ENCODE measurements at places on chromosomes 12 and 14. TPM values are rescaled to one million over a fixed set of nuclear protein-coding genes. Genes with fewer than 3 reads are reported as not detected.

The FGF6 gene
- total RNA-seq, result not detected

The TESPA1 gene
- 2.1 TPM for total RNA-seq

The MAPKAPK5 gene
- total RNA-seq, result 36.4 TPM

The NOVA1 gene
- 38.7 TPM for total RNA-seq

The CLEC2A gene
- total RNA-seq, result not detected

The LRTM2 gene
- total RNA-seq, result not detected

The TAS2R8 gene
- total RNA-seq, result not detected

The SAV1 gene
- 56.8 TPM for total RNA-seq

The GCH1 gene
- total RNA-seq, result 6.0 TPM

The IL31 gene
- total RNA-seq, result not detected

The MMP19 gene
- total RNA-seq, result 26.4 TPM

The WNT1 gene
- total RNA-seq, result not detected

The NID2 gene
- 56.6 TPM for total RNA-seq

The MYO1A gene
- total RNA-seq, result 0.58 TPM

The ACSM4 gene
- not detected for total RNA-seq

- DNase-seq, result no peak
Observed at GRCh38 chr12:114403011-114403689, 2.8 kb downstream of the TBX5 start.

- no peak for DNase-seq
Observed at GRCh38 chr12:91100906-91101305, 10.4 kb downstream of the LUM start.

- DNase-seq, result no peak
Observed at GRCh38 chr12:115158816-115159215, 474.8 kb upstream of the TBX3 start.

GRCh38 chr12:96150442-96150841 is 43.7 kb upstream of the ELK3 start:
- no peak for DNase-seq

DNA sequence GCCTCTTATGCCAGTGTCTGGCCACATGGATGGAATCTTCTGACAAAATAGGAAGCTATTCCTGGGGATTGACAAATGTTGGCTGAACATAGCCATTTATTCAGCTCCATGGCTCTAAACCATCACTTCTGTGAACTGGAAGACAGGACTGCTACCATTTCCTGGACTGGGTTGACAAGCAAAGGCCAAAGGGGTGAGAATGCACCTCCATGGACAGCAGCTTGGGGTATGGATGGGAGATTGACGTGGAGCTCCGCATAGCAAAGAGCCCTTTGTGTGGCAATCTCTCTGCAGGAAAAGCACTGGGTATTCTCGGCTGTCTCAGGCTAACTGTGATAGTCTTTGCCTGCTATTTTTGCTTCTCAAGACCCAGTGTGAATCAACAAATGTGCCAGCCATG is 223.0 kb upstream of the EGLN3 start:
- no peak for DNase-seq

DNA sequence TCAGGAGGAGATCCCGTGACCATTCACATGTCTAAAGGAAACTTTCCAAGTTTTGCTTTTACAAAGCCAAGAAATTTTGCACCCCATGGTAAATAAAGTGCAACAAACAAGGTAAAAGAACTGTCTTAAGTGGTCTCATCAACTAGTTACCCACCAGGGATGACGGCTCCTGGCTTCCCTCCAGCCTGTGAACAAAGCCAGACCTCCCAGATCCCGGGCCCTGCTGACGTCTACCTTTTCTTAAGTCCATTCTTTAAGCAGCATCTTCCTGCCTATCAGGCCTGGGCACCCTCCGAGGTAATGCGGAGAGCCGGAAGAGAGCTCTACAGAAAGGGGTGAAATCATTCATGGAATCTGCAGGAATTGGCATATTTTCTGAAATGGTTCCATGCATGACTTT is 58.0 kb upstream of the DAAM1 start:
- DNase-seq, result no peak

GRCh38 chr14:105061428-105062047 is 3.7 kb downstream of the GPR132 start:
- peak; percentile 61 for DNase-seq

DNA sequence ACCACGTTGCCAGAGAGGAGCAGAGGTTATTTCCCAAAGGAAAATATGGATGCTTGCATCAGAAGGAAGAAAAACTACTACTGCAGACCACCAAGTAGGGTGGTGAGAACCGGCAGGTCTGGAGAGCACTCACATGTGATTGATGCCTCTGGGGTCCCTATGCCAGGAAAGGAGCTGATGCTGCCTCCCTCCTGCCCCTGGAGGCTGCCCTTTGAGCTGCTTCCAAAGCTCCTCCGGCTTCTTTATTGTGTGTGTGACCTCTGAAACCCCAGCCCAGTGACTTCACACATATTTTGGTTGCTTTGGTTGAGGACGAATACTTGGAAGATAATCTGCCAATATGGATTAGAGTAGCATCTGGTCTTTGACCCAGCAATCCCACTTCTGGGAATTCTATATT is 133.4 kb downstream of the AACS start:
- no peak for DNase-seq

DNA sequence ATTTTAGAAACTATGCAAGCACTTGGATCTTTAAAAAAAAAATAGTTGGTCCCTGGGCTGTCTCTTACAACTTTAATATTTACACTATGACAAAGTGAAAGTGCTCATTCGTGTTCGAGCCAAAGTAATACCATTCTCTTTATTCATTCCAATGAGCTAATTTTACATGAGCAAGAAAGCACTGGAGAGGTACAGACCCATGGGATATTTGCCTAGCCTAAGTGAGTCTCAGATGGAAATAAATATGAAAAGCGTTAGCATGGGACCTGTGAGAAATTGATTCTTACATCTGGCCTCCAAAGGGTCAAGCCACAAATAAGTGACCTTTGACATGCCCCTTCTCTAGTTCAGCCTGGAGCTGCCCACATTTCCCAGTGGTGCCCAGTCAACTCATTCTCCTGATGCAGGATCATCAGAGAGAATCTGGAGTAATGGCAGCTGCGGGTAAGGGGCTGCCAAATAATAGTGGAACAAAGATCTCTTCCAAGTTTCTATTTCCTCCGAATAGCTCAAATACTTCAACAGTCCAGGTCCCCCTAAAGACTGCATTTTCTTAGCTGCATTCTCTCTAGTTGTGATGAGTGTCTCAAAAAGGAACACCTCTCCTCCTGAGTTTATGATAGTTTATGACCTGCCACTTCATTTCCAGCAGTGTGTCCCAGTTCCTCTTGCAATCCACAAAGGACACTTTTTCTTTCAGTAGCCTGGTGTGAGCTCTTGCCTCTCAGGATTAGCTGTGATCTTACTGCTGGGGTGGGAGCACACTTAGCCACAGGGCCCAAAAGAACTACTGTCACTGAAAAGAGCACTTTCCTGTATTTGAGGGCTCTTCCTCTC is 208.2 kb downstream of the DAD1 start:
- DNase-seq, result no peak

DNA sequence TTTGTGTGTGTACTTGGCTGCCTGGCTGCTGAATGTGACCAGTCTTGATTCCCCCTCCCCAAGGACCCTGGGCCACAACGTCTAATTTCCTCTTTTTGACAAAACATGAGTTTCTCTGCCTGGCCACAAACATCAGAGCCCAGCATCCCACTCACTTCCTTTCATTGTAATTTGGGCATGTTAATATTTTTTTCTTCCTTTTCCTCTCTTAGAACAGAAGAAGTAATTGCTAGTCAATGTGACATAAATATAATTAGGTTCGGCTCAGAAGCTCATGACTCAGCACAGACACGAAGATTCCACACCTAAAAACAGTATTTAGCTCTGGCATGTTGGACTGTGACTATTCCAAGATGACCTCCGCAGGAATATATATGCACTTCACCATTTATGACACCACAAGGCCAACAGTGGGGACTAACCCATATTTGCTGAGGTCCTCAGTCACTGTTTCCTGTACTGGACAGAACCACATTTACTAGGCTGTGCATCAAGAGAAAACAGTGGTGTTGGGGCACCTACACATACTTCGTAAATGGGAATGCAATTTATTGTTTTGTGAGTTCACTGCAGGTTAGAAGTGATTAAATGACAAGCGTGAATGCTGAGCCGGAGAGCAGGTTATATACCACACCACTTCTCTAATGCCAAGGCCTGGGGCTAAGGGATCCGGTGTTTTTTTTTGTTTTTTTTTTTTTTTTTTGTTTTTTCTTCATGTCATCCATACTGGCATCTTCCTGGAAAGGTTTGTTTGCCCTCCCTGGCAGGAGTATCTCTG is 4.2 kb downstream of the GSG1 start:
- no peak for DNase-seq

DNA sequence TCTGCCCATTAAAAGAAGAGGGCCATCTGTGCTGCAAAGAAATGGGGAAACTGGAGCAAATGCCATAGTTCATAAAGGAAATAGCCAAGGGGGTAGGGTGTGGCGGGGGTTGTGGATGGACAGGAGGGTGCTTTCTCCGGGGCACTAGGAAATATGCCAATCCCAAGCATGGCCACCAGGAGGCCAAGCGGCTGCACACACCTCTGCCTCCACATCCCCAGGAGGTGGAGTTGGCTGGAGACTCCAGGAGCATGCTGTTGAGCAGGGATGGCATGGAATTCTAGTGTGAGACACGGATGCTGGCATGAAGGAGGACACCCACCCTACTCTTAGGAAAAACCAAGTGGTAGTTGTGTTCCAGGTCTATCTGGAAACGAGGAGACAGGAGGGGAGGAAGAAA is 25.2 kb downstream of the NID2 start:
- DNase-seq, result no peak

- no peak for DNase-seq
Observed at GRCh38 chr12:105292705-105293104, 37.8 kb upstream of the C12orf75 start.

GRCh38 chr12:67540920-67541624 is 107.5 kb upstream of the DYRK2 start:
- DNase-seq, result no peak

GRCh38 chr12:1544996-1545700 is 49.2 kb downstream of the FBXL14 start:
- no peak for DNase-seq

DNA sequence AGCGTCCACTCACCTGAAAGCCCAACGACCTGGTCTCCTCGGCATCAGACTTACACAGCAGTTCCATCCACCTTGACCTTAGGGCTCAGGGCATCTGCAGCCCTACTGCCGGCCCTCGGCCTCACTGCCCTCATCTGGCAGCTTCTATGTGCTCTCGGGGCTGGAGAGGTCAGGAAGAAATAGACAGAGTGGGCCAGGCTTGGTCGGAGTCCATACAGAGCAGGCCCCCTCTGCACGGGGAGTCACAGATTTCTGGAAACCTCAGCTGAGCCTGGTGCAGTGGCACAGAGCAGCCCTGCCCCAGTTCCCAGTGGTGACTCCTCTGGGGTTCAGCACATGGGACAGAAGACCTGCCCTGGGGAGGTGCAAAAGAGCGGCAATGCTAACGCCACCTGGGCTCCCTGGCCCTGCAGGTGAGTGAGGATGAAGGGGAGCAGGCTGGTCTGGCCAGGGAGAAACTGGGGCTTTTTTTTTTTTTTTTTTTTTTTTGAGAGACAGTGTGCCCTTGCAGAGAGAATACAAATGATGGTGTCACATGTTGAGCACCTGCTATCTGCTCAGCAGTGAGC is 190.1 kb upstream of the PRMT8 start:
- DNase-seq, result no peak

GRCh38 chr12:120490833-120491512 is 4.9 kb upstream of the DYNLL1 start:
- no peak for DNase-seq

DNA sequence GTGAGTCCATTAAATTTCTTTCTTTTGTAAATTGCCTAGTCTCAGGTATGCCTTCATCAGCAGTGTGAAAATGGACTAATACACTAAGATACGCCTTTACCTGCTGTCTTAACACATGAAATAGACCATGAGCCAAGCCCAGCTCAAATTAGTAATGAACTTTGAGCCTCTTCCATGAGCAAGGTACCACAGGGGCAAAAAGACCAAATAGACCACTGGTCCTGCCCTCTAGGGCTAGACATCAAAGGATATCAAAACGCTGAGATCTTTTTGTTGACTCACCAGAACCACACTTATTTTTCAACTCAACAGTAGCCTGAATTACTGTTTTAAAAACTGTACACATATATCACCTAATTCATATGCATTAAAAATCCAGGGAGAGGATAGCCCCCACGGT is 137.5 kb upstream of the NOS1 start:
- no peak for DNase-seq

DNA sequence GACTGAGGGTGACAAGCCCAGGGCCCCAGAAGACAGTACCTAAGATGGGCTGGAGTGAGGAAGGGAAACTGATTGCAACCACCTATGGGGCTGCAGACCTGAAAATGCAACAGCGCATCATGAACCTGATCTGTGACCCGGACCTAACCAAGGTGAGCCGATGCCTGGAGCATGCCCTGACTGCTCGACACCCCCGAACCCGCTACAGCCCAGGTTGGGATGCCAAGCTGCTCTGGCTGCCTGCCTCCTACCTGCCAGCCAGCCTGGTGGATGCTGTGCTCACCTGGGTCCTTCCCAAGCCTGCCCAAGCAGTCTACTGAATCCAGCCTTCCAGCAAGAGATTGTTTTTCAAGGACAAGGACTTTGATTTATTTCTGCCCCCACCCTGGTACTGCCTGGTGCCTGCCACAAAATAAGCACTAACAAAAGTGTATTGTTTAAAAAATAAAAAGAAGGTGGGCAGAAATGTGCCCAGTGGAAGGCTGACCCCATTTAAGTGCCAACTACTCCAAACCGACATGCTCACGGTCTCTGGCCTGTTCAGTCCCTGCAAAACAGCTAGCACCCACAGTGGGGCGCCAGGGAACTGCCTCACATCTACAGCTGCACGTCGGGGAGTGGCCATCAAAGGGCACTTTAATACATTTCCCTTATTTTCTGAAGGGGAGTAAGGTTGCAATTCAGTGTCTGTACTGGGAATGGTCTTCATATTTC is 4.2 kb downstream of the RDH5 start:
- peak; percentile 76 for DNase-seq

GRCh38 chr12:118015944-118016343 is 559 bp upstream of the RFC5 start:
- DNase-seq, result no peak

GRCh38 chr12:31471823-31472222 is 119.1 kb downstream of the DENND5B start:
- DNase-seq, result no peak

- DNase-seq, result no peak
Observed at GRCh38 chr14:32417956-32418552, 89.0 kb downstream of the AKAP6 start.

All from aorta (tissue), 5 donors.